ENCODE measurements at places on chromosomes 1 and 21.

DNA sequence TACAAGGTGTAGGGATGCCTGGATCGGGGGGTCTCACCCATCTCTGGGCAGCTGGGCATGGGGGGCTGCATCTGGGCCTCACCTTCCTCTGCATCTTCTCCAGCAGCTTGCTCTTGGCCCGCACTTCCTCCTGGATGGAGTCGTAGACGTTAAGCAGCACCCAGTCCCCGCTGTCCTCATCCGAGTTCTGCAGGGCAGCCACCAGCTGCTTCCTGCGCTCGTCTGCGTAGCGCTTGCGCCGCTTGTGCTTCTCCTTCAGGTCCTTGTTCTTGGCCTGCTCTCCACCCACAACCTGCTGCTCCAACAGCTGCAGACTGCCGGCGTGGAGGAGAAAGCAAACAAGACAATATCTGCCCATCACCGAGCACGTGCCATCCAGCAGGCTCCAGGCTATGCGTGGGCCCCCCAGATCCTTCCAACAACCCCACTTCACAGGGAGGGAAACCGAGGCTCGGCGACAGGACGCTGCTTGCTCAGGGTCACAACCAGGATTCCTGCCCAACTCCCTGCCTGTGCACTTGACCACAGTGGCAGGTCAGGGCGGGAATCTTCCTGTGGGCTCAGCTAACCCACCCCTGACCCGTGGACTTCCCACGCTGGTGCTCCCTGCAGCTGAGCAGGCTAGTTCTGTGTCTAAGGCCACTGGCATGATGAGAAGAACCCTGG lies 21.5 kb upstream of the DDOST start:
- no peak for DNase-seq

DNA sequence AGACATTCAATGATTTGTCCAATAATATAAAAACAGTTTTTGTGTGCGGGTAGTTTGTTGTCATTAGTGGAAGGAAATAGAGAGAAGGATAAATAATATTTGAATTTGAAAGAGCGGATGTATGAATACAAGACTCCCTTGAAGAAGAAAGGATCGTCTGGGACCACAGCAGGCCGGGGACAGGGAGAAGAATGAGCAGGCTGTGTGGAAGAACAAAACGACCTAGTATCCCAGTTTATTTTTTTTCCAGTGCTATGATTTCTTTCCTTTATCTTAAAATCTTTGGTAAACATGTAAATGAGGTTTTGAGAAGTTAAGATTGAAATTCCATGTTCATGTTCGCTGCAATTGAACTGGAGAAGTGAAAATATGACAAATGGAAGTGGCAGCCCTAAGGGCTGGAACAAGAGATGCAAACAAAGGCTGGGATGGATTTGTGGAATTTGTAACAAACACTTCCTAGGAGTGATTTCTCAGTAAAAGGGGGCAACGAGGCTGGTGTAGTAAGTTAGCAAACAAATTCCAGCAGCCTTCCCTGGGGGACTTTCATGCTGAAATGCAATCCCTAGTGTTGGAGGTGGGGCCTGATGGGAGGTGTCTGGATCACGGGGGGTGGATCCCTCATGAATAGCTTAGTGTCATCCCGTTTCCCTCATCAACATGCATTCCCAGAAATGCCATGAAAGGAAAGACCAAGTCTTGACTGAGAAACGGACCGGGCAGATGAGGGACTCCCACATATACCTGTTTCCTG lies 10.2 kb upstream of the IFI16 start:
- DNase-seq = peak; percentile 97

DNA sequence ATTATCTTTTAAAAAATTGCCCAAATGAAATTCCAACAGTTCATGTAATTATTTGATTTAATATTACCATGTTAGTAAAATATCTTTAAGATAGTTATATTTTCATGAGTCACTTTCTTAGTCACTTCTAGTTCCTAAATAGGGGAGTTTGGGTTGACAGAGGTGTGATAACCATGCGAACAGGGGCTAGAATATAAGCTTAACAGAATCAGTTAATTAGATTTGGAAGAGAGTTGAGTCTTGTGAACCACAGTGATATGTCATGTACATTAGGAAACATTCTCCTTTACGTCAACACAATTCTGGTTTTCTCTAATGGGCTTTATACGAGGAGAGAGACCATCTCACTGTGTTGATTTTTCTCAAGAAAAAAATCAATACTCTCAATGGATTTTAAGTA lies 64.8 kb upstream of the ZNF281 start:
- no peak for DNase-seq

GRCh38 chr1:196543833-196544232 lies 64.4 kb downstream of the KCNT2 start:
- DNase-seq = no peak

DNA sequence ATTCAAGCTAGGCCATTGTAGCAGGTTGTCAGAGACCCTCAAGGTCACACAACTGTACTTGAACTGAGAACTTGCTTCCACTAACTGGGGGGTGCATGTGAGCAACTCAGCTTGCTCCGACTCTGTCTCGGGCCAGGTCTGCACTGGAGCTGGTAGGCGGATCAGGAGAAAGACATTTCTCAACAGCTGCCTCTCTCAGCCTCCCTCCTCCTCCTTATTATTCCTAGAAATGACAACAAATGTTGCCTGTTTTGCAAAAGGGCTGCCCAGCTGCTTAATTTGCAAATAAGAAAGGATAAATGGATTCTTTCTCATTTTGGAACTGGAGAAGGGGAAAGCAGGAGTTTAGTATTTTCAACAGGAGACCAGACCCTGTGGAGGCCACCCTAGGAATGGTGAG lies 140.5 kb downstream of the RHOU start:
- DNase-seq = no peak

DNA sequence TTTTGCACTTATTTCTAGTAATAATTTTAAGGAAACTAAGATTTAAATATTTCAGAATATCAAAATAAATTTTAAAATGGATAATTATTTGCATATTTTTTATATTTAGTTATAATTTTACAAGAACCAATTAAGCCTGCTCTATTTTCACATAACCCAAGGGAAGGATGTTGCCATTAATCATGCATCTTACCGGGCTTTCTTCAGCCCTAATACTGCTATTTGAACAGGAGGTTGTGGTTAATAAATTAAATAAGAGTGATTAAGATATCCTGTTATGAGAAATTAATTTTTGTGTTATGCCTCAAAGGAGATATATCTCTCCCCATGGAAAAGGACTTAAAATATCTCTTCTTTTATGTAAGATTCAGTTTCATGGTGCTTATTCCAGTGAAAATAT lies 1415.8 kb upstream of the B3GALT2 start:
- DNase-seq = no peak

- no peak for DNase-seq
These were observed 82.2 kb upstream of the DIRAS3 start for GRCh38 chr1:68132426-68133130.

DNA sequence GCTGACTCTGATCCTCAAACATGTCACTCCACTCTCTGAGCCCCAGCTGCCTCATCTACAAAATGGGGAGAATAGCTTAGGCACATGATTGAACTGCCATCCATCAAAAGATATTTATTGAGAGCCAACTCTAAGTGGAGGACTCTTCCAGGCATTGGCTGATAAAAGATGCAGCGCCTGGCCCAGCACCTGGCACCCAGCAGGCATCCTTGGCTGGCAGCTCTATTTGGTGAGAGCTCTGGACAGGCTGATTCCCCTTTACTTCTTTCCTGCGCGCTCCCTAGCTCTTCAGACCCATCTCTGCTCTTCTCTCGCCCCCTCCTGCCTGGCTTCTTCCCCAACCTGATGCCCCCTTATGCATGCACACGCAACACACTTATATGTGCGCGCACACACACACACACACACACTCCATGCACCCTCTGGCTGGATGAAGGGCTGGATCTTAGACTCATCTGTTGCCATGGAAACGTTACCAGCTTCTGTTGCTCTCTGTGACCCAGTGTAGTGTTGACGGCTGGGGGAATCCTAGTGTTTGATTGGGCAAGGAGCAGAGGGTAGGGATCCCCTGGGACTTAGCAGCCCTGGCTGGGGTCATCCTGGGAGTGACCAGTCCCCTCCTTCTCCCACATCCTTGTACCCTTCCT lies 49.3 kb downstream of the VWA5B1 start:
- no peak for DNase-seq

DNA sequence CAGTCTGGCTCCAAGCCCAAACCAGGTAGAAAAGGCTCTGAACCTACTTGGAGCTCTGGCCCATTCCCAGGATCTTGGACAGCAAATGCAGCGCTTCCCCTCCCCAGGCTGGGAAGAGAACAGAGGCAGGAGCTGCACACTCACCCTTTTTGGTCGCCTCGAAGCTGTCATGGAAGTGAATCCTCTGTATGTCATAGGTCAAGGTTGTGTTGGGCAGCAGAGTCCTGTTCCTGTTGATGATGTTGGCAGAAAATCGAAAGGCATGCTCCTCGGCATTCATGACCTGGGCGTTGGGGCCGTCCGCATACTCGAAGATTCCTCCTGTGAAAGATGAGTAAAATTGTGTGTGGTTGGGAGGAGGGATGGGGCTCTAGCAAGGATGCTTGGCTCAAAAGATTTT lies 143.5 kb downstream of the GRIK3 start:
- no peak for DNase-seq

Measured in foreskin fibroblast (primary cell).